ENCODE measurements at places on chromosomes 7 and 10. TPM values are rescaled to one million over a fixed set of nuclear protein-coding genes. Genes with fewer than 3 reads are reported as not detected.

TMEM236 gene
- 0.13 TPM for total RNA-seq

BICC1 gene
- total RNA-seq: 3.7 TPM

CALML3 gene
- 27.4 TPM for total RNA-seq

WEE2 gene
- total RNA-seq: not detected
